Non-pigmented ciliary epithelial cell (primary cell): ENCODE measurements at places on chromosomes 5 and 9.
A peak's percentile ranks its signal among the peaks of the same experiment; 100 is the strongest.

- DNase-seq = peak; percentile 46
Measured at GRCh38 chr9:116661037-116661954, 25.8 kb upstream of the TRIM32 start.

GRCh38 chr9:91427873-91428272, 4.2 kb upstream of the NFIL3 start:
- no peak for DNase-seq

DNA sequence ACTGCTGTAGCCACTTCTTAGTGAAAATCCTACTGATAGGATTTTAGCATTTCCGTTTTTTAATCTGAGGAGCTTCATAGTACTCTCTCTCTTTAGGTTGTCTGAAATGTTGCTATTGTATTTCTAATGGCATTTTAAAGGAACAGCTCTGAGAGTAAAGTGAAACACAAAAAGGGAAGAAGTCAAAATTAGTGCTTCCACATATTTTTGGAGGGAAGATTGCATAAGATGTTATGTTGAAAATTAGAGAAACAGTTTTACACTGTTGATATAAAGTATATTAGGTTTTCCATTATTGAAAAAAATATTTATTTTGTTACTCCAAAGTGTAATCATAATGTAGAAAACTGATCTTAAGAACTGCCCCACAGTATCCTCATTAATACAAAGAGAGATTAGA, 525.1 kb downstream of the TAF11L14 start:
- no peak for DNase-seq

- DNase-seq = peak; percentile 14
Measured at GRCh38 chr5:82222597-82223574, 55.3 kb downstream of the RPS23 start.

DNA sequence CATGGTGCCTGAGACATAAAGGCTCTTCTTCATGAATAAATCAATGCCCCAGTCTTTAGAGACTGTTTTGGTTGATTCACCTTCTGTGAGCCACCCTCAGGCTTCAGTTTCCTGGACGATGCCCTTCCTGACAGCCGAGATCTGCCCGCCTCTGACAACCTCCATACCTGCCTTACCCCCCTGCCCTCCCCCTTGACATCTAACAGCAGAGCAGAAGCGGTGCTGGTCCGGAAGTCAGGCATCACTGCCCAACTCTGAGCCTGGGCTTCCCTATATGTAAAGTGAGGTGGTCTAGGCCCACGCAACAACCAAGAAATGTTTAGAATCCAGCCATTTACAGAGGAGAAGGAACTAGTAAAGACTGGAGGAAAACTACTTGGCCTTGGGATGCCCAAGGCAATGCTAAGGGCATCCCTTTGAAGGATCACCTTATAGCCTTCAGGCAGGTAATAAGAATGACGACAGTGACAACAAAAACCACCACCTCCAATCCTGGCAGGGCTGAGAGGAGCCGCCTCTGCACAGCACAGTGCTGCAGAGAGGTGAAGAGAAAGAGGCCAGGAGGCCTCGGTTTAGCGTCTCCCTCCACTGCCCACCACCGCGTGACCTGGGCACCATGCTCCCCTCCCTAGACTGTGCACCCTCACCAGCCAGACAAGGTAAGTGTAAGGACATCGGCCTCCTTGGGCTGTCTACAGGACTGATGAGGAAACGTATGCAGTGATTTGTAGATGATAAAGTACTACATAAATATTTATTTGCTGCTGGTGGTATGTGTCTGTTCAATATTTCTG, 35.3 kb upstream of the GABBR2 start:
- DNase-seq = no peak

GRCh38 chr5:150514708-150515211, 6.8 kb downstream of the NDST1 start:
- DNase-seq = no peak

DNA sequence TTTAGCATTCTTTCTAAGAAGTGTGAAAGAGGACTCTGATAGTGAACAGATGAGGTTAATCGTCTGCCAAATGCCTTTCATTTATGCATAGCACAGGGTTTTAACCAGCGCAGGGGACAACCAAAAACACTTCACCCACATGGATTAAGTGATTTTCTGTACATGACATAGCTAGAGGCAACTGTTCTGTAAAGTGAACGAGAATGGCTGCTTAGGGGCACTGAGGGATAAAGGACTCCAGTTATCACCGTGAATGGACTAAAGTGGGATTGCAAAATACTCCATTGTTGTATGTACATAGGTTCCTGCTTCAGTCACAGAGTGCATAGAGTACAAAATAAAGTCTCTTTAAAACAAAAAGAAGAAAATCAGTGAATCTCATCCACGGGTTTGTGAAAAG, 456.8 kb downstream of the DMAC1 start:
- DNase-seq = no peak

- no peak for DNase-seq
Measured at GRCh38 chr5:5235685-5236084, 95.6 kb downstream of the ADAMTS16 start.
